NCI-H510A (cell line): ENCODE measurements at places on chromosomes 1 and 21.

DNA sequence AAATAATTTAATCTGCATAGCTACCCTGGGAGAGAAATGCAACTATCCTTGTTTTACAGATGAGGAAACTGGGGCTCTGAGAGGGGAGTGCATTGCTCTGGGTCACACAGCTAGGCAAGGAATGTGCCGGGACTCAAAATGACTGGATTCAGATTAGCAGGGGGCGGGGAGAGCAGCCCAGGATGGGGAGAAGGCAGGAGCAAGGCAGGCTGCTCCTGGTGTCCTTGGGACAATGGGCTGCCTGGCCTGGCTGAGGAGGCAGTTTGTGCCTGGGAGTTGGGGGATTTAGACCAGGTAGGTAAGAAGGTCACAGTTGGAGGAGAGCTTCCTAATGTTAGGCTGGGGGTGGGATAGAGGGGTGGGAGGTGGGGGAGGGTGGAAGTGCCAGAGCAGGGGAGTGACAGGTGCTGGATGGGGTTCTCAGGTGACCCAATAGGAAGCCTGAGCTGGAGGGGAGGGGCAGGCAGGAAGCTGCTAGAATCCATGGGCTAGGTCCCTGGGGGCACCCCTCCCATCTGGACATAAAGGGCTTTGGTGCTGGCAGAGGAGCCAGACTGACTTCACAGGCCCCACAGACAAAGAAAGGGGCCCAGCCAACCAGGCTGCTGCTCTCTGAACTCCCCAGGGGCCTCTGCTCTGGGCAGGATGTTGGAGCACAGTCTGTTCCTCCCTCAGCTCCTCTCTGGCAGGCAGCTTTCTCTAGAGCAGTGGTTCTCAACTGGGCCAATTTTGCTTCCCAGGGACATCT is 29.0 kb downstream of the TRIM62 start:
- DNase-seq: no peak

DNA sequence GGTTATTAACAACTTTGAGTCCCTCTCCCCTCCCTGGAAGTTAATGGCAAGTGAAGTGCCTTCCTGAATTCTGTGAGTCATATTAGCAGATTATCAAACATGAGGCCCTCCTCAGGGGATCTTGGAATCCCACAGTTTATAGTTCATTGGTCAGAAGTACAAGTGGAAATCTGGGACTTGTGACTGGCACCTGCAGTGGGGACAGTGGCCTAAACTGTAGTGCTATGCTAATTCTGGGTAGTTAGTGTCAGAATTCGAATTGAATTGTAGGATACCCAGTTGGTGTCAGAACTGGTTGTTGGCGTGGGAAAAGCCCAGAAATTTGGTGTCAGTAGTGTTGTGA is 26.2 kb downstream of the ZYG11B start:
- DNase-seq: no peak

GRCh38 chr1:22313321-22313720 is 138.3 kb upstream of the ZBTB40 start:
- no peak for DNase-seq

DNA sequence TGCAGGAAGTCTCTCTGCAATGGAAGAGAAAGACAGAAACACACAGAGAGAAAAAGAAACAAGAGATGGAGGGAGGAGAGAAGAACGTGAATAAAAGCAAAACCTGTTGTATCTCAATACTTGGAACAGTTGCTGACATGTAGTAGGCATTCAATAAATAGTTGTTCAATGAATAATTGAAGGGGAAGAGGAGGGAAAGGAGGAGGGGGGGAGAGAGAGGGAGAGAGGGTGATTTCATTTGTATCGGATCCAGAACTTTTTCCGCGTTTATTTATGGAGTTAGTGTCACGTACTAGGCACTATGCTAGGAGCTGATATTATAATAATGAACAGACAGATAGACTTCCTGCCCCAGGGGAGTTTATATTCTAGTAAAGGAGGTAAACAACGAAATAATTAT is 144.1 kb downstream of the OMA1 start:
- DNase-seq: no peak

DNA sequence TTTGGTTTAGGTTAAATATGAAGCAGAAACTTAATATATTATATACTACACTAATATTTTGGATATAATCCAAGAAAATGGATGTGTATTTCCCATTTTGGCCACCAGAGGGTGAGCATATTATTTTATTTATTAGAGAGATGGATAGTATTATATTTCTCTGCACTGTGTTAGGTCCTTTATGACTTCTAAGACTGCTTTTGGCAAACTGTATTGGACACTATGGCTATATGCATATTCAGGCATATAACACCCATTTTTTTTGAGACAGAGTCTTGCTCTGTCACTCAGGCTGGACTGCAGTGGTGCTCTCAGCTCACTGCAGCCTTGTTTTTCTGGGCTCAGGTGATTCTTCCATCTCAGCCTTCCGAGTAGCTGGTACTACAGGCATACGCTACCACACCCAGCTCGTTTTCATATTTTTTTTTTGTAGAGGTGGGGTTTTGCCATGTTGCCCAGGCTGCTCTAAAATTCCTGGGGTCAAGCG is 17.8 kb upstream of the PGM1 start:
- DNase-seq: no peak

- no peak for DNase-seq
These were observed 17.2 kb upstream of the C1QA start for GRCh38 chr1:22619252-22619651.

GRCh38 chr21:41950941-41951351 is 2.9 kb downstream of the C2CD2 start:
- no peak for DNase-seq

DNA sequence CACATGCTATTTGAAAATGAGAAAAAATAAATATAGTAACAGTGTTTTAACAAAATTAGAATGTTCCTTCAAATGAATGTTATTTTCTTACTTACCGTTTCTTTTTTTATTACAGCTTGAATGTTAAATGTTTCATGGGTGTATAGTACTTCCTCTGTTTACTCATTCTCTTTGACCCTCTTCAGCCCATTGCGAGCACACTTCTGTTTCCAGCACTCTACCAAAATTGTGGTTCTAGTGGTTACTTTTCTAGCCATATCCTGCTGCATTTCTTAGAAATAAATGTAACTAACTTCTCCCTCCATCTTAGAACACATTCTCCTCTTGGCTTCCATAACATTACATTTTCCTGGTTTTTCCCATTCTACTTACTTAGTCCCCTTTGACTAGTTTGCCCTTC is 190.0 kb upstream of the C1orf105 start:
- no peak for DNase-seq
